ENCODE measurements at places on chromosomes 1 and 21. TPM values are rescaled to one million over a fixed set of nuclear protein-coding genes. Genes with fewer than 3 reads are reported as not detected.

- peak; percentile 37 for DNase-seq
Observed at GRCh38 chr1:206955476-206956451, 9.5 kb upstream of the PIGR start.

DNA sequence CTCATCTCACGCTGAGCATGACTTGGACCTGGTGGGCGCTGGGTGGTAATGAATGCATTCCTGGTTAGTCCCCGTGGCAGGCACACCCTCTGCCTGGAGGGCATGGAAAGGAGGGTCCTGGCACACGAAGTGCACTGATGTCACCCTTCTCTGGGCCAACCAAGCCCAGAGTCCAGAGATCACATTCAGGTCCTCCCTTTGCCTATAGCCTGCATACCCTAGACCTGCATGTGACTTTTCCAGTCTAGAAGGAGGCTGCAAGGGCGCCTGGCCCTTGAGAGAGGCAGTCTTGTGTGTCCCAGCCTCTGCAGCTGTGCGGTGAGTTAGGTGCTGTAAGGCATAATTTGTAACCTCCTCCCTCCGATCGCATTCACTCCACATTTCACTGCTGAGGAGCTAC, 22.1 kb downstream of the PADI2 start:
- DNase-seq: no peak

GRCh38 chr21:45502006-45502345, 40.3 kb downstream of the SLC19A1 start:
- no peak for DNase-seq

DNA sequence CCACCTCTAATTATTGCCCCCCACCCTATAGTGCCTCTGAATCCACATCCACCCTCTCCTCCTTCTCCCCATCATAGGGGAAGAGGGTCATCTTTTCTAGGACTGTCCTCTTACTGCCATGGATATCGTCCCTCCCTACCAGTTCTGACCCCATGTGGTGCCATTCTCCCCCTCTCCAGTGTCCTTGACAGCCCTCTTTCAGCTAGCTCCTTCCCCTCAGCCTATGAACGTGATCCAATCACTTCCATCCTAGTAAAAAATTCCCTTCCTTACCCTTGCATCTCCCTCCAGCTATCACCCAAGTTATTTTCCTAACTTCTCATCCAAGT, 172.7 kb downstream of the RRAGC start:
- no peak for DNase-seq

DNA sequence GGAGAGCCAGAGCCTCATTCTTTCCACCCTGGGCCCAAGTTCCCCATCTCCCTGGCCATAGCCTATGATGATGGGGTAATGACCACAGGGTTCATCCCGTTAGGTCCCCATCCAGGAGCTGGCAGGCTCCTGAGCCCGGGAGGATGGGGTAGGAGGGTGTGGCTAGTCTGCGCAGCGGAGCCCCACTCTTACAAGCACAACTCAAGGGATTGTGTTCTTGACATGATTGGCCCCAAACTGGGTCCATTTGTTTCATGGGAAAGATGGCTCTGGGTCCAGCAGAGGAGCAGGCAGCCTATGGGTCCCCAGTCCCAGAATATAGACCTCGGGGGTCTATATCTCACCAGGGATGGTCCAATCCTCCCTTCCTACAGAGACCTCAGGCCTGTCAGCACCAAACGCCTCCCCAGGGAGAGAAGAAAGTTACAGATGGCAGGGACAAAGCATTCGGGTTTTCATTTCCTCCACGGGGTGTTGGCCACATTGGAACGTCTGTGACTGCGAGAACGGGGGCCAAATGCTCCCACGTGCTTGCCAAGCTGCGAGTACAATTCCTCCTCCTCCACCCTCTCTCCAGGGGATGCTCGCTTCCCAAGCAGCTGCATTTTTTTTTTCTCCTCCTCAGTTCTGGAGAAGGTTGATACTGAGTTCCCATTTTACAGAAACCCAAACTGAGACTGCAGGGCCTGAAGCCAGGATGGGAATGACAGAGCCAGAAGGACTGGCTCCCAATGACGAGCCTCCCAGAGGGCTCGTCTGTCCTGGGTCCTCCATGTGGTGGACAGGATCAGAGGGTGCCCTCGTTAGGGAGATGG, 71.0 kb downstream of the DHRS3 start:
- DNase-seq: no peak

DNA sequence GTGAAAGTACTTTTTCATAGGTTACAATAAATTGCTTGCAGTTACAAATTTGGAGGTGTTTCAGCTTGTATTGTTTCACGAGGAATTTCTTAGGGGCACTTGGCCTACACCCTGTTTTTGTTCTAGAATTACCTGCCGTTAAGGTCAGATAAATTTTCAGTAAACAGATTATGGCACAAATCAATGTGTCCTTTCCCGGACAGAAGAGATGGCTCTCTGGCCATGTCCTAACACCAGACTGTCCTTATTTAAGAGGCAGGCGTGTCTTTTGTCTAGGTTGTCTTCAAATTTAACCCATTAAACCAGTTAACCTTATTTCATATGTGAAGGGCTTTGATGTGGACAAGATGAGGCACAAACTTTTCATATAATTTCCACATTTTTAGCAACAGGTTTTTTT, 243.4 kb downstream of the SDCCAG8 start:
- DNase-seq: no peak

Gene NHLH1
- total RNA-seq: 0.42 TPM

Gene FCMR
- total RNA-seq: 49.3 TPM

Gene RAB42
- 0.09 TPM for total RNA-seq

Data from activated CD4-positive, alpha-beta T cell treated with anti-CD3 and anti-CD28 coated beads for 36 hours (primary cell).